ENCODE measurements at places on chromosomes 12 and 14.

DNA sequence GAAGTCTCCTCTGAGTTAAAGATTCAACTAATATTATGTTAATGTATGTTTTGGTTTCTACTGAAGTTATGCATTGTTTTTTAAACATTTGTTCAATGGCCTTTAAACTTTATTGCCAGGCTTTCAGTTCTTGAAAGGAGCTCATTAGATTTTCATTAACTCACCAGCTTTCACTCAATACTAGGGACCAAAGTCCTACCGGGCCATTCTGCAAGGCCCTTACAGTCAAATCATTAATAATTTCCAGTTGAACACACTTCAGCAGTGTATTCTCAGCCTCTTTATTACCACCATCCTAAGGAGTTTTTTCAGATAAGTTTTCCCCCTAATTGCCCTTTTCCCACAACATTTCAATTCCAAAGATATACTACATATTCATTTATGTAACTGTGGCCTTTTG lies 409.2 kb downstream of the DIO2 start:
- DNase-seq, result no peak

DNA sequence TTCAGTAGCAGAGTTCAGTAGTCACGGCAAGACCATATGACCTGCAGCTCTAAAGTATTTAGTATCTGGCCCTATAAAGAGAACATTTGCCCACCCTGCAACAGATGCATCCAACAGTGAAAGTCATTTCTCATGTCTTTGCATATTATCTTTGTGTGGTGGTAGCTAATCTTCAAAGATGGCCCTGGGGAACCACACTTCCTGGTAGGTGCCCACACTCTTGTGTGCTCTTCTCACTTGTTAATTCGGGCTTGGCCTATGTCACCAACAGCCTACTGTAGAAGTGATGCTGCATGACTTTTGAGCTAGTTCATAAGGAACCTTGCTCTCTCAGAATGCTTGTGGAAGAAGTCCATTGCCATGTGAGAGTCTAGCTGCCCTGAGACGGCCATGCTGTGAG lies 85.6 kb downstream of the MAP1LC3B2 start:
- DNase-seq, result no peak

- no peak for DNase-seq
Measured at GRCh38 chr14:64692189-64692985, 11.8 kb upstream of the PLEKHG3 start.

- DNase-seq, result no peak
Measured at GRCh38 chr12:82838131-82838551, 151.4 kb downstream of the TMTC2 start.

DNA sequence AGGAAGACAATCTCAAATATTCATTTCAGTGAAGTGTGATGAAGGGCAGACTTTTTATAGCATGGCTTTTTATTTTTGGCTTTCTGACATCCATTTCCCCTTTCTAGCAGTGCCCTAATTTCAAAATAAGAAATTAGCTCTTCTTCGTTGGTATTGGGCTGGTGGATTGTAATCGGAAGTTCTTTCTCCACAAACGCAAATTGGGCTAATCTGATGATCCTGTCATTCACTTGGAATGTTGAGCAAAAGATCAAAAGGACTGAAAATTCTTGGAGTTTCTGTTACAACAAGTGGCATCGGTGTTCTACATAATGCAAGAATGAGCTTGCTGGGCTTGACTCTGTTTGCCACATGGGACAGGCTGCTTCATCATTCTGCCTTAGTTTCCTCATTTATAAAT lies 1182.8 kb downstream of the FLRT2 start:
- no peak for DNase-seq

Measured in GM13976 (cell line).